ENCODE measurements at places on chromosomes 6 and 20. TPM values are rescaled to one million over a fixed set of nuclear protein-coding genes. Genes with fewer than 3 reads are reported as not detected.

Gene RRP36
- polyA plus RNA-seq = 42.4 TPM

GRCh38 chr20:42258564-42259302 lies 640.6 kb upstream of the CHD6 start:
- H3K4me3 ChIP-seq = no peak overlapping the region
- no peaks in the 10 kb centered on the region for H3K36me3 ChIP-seq
- H3K4me1 ChIP-seq = no peaks in the 10 kb centered on the region
- DNase-seq = no peak
- H3K27me3 ChIP-seq = no peaks in the 10 kb centered on the region

Gene SLC44A4
- polyA plus RNA-seq = not detected

GRCh38 chr20:19774135-19774933 lies 16.3 kb downstream of the RIN2 start:
- H3K4me1 ChIP-seq = no peaks in the 10 kb centered on the region
- DNase-seq = no peak
- H3K4me3 ChIP-seq = no peak overlapping the region
- peaks cover 14% of the 10 kb centered on the region for H3K27me3 ChIP-seq
- no peak overlapping the region for H3K27ac ChIP-seq

Gene RRAGD
- 0.68 TPM for polyA plus RNA-seq

DNA sequence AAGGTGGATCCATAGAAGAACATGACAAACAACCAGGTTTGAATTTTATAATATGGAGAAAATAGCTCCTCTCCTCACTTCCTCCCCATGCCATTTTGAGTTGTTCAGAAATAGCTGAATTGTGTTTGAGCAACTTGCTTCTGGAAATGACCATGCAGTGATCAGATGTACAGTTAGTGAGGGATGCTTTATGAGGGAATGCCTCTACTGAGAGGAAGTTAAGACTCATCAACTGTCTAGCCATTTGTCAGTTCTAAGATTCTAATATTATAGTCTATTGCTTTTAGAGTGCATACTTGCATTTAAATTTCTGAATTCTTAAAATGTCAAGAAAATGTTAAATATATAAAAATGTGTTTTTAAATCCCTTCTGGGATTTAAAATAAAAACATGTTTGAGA lies 3.8 kb downstream of the LAMA2 start:
- peaks cover 6% of the 10 kb centered on the region for H3K4me1 ChIP-seq
- H3K27me3 ChIP-seq = peaks cover 17% of the 10 kb centered on the region
- no peaks in the 10 kb centered on the region for H3K36me3 ChIP-seq

GRCh38 chr20:21232546-21233280 lies 70.4 kb upstream of the XRN2 start:
- H3K36me3 ChIP-seq = no peaks in the 10 kb centered on the region
- H3K4me1 ChIP-seq = peaks cover 9% of the 10 kb centered on the region
- DNase-seq = no peak

Gene SRSF12
- 0.92 TPM for polyA plus RNA-seq

DNA sequence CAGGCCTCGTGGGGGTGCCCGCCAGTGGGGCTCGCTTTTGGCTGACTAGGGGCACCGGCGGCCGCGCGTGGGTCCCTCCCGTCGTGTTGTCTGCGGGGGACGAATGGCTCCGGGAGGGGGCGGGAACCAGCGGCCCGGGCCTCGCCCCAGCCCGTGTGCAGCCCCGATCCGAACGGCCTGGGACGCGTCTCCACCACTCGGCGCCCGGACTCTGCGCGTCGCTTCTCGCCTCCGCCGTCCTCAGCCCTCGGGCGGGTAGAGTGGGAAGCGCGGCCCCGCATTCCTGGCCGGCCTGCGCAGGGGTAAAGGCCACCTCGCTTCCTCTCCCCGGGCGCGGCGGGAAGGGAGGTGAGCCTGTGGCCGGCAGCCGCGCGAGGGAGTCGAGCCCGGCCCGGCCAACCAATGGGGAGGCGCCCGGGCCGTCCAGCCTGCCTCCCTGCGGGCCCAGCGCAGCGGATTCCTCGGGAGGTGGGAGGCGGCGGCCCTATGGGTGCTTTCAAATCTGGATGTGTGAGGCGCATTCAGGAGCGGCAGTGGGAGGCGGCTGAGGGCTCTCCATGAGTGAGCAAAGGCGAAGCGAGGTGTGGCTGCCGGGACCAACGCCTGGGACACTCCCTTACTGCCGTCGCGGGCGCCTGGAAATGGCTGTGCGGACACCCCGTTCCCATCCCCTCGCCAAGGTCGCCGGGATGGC lies 1.1 kb upstream of the ZBTB46 start:
- peak overlapping the region; percentile 78 for H3K4me3 ChIP-seq
- peaks cover 12% of the 10 kb centered on the region for H3K4me1 ChIP-seq
- H3K27me3 ChIP-seq = peaks cover 20% of the 10 kb centered on the region
- peak overlapping the region; percentile 47 for H3K27ac ChIP-seq
- DNase-seq = no peak

DNA sequence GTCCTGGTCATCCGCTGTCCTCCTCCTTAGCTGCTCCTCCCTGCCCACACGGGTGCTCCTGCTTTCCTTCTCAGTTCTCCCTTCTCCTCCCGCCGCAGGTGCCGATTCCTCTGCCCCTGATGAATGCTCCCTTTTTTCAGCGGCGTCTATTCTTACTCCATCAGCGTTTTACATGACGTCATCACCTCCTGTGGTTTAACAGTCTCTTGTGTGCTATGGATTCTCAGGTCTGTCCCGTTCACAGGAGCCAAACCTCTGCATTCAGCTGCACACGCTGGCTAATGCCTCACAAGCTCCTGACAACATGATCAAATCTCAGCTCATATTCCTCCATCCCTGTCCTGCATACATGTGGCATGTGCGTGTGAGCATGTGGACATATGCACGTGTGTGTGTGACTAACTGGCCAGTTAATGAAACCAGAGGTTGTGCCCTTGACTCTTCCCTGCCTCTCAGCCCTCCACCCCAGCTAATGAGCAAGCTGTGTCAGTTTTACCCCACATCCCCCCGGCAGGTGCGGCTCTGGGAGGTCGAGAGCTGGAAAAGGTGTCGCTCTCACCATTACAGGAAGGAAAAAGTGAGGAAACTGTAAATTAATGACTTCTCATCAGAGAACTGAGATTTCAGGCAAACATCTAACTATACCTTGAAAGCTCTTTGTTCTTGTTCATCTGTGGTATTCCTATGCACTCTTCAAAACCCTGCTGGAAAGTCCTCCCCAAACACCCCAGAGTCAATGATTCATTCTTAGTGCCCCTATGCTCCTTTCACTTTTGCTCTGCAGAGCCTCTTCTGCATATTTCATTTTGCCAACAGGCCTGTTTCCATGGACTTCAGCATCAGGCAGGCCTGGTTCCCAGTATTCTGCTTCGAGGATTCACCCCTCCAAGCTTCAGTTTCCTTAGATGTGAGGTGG lies 163.1 kb downstream of the TTLL2 start:
- no peak for DNase-seq
- no peak overlapping the region for H3K4me3 ChIP-seq
- peaks cover 47% of the 10 kb centered on the region for H3K27me3 ChIP-seq
- no peaks in the 10 kb centered on the region for H3K4me1 ChIP-seq

Gene LY86
- 475 TPM for polyA plus RNA-seq

DNA sequence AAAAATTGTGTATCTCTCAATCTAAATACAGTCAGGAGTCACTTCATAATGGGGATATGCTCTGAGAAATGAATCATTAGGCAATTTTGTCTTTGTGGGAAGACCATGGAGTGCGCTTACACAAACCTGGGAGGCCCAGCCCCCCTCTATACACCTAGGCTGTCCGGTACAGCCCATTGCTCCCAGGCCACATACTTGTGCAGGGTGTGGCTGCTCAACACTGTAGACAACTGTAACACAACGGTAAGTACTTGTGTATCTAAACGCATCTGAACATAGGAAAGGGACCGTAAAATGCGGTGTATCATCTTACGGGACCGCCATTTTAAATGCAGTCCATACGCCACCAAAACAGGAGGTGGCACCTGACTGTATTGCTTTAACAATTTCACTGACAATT lies 58.0 kb upstream of the FRMD1 start:
- H3K36me3 ChIP-seq = no peaks in the 10 kb centered on the region
- H3K4me1 ChIP-seq = no peaks in the 10 kb centered on the region
- H3K4me3 ChIP-seq = no peak overlapping the region
- no peak for DNase-seq

DNA sequence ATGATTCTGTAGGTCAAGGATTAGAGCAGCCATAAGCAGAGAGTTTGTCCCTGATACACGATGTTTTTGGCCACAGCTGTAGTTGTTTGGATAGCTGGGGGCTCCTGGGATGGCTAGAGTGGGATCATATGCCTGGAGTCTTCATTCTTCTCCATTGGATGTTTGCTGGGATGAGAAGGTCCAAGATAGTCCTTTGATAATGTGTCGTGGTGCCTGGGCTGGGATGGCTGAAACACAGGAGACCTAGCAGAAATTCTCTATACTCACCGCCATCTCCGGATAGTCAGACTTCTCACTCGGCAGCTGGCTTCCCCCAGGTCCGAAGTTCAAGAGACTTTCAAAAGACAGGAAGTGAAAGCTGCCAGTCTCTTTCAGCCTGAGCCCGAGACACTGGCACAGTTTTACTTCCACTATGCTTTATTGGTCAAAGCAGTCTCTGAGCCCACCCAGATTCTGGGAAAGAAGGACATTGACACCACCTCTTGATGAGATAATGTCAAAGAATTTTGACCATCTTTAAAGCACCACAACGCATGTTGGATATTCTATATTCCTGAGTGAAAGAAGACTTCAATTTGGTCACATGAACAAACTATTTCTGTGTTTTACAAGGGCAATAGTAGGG lies 16.0 kb downstream of the MARCKS start:
- H3K4me1 ChIP-seq = peaks cover 9% of the 10 kb centered on the region
- peak overlapping the region; percentile 81 for H3K27ac ChIP-seq
- H3K36me3 ChIP-seq = no peaks in the 10 kb centered on the region

Gene MUCL3
- not detected for polyA plus RNA-seq

Gene ENPP4
- 5.3 TPM for polyA plus RNA-seq

GRCh38 chr6:33456156-33456555 lies 1.8 kb downstream of the ZBTB9 start:
- peak overlapping the region; percentile 76 for H3K4me3 ChIP-seq
- peaks cover 27% of the 10 kb centered on the region for H3K4me1 ChIP-seq
- H3K36me3 ChIP-seq = peaks cover 4% of the 10 kb centered on the region
- H3K27ac ChIP-seq = no peak overlapping the region

Gene HINT3
- 12.1 TPM for polyA plus RNA-seq

DNA sequence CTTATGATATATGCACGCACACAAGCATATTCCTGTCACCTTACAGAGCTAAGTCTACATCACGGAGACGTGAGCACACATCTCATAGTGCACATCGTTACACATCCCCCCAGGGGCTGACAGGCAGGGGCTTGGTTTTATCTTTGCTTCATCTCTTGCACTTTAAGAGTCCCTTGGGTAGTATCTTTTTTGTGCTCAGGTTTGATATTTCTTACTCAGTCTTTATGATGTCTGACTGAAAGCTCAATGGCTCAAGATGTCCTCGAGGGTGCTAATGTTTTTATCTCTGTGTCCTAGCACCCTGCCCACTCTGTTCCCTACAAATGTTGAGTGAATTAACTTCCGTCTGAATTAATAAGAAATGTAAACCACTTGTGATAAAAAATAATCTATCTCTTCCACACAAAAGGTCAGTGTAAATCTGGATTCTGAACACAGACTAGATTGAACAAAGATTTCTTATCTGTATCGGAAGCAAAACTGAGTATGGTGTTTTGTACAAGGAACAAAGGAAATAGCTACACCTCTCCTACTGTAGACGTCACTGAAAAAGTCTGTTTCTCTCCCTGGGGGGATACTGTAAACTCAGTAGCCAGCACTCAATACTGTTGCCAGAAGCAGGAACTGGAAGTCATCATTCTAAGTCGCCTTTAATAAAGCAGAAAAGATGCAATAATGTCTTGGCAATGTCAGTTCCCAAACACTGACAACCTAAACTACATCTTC lies 195.1 kb downstream of the PRKN start:
- no peaks in the 10 kb centered on the region for H3K27me3 ChIP-seq
- H3K36me3 ChIP-seq = no peaks in the 10 kb centered on the region
- H3K4me3 ChIP-seq = no peak overlapping the region
- no peak for DNase-seq

DNA sequence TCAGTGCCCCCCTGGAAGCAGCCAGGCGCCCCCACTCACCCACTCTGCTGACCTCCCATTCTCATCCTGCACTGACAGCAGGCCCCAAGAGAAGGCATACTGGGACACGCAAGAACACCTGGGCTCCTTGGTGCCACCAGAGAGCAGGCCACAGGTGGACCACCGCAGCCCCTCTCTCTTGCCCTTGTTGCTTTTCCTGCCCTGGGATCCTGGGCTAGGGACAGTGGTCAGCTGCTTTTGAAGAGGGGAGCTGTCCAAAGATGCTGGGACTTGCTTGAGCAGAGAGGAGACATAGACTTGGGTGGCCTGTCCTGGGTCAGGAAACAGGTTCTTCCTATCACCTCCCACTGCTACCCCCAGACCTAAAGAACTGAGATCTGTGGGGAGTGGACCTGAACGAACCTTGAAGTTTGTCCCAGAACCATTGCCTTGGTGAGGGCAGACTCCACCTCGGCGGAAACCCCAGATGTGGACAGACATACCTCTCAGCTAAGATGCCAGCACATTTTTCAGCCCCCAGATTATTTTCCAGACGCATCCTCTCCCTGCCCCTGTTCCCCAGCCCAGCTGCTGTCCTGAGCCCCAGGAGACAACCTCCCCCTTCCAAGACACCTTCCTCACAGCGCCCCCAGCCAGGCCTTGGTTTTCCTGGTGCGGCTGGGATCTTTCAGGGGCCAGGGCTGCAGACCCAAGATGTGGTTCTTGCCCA lies 1.1 kb downstream of the GLP1R start:
- DNase-seq = no peak

Gene GINS1
- polyA plus RNA-seq = 1.1 TPM

DNA sequence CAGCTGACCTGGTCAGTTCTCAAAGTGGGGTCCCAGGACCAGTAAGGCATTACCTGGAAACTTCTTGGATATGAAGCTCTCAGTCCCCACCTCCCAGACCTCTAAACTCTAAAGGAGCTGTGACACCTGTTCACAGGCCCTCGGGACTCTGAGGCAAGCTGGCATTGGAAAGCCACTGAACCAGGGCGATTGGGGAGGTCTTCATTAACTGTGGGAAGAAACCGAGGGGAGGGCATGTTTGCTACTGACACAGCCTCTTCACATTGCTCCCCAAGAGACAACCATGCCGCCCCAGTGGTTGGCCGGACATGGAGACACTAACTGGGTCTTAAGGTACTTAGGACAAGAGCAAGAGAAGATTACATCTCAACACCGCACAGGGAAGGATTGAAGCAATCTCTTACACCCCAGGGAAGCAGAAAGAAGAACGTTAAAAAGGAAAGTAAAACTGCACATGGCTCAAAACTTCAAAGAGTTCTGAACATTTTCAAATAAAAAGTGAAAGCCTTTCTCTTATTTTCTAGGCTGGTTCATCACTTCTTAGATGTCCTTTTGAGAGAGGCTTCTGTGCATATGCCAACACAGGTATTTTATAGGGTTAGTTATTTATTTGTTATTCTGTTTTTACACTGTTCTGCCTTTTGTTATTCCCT lies 210.0 kb upstream of the CST7 start:
- H3K4me3 ChIP-seq = peak overlapping the region; percentile 85
- no peak overlapping the region for H3K27ac ChIP-seq

Gene PACRG
- not detected for polyA plus RNA-seq

DNA sequence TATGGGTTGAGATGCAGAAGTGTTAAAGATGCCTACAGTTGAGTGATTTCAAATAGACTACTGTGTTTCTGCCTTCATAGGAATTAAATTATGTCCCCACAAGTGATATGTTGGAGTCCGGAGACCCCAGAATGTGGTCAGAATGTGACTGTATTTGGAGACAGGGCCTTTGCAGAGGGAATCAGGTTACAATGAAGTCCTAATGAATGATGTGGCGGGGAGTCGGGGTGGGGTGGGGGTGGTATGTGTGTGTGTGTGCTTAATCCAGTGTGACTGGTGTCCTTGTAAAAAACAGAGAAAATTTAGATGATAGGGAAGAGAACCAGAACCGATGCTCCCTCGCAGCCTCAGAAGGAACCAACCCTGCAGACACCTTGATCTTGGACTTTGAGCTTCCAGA lies 448.2 kb downstream of the QKI start:
- peaks cover 9% of the 10 kb centered on the region for H3K4me1 ChIP-seq
- H3K27ac ChIP-seq = no peak overlapping the region
- no peaks in the 10 kb centered on the region for H3K36me3 ChIP-seq
- no peak overlapping the region for H3K4me3 ChIP-seq
- H3K27me3 ChIP-seq = peaks cover 52% of the 10 kb centered on the region
